Activated CD4-positive, alpha-beta memory T cell treated with anti-CD3 and anti-CD28 coated beads, Interleukin-2, amount 10 ng/mL, durations not matched to agents 7 days and 5 days (primary cell): ENCODE measurements at places on chromosomes 12 and 14. TPM values are rescaled to one million over a fixed set of nuclear protein-coding genes. Genes with fewer than 3 reads are reported as not detected.

Gene ZNF641
- total RNA-seq = 16.9 TPM

Gene GARIN6
- not detected for total RNA-seq

Gene STAC3
- total RNA-seq = 4.1 TPM

Gene OAS2
- 327 TPM for total RNA-seq

Gene SLC2A14
- total RNA-seq = 15.8 TPM

Gene LMNTD1
- not detected for total RNA-seq

- H3K4me3 ChIP-seq = no peak overlapping the region
- H3K27me3 ChIP-seq = peaks cover 1% of the 10 kb centered on the region
- no peaks in the 10 kb centered on the region for H3K36me3 ChIP-seq
- DNase-seq = peak; percentile 45
- peaks cover 1% of the 10 kb centered on the region for H3K4me1 ChIP-seq
These were observed 155.6 kb downstream of the DYRK2 start for GRCh38 chr12:67804168-67804567.

GRCh38 chr12:97375310-97375709 is 87.3 kb upstream of the RMST start:
- no peak for DNase-seq
- no peaks in the 10 kb centered on the region for H3K4me1 ChIP-seq
- no peaks in the 10 kb centered on the region for H3K36me3 ChIP-seq
- no peak overlapping the region for H3K27ac ChIP-seq
- H3K27me3 ChIP-seq = peaks cover 3% of the 10 kb centered on the region
- H3K4me3 ChIP-seq = no peak overlapping the region

- H3K4me3 ChIP-seq = no peak overlapping the region
- H3K4me1 ChIP-seq = no peaks in the 10 kb centered on the region
- no peak for DNase-seq
- H3K27me3 ChIP-seq = no peaks in the 10 kb centered on the region
- H3K36me3 ChIP-seq = peaks cover 11% of the 10 kb centered on the region
- no peak overlapping the region for H3K27ac ChIP-seq
These were observed 23.5 kb upstream of the GPRC5D start for GRCh38 chr12:12975322-12976077.

GRCh38 chr12:104177663-104178501 is 37.7 kb upstream of the TXNRD1 start:
- H3K27me3 ChIP-seq = peaks cover 10% of the 10 kb centered on the region
- DNase-seq = peak; percentile 46
- H3K4me3 ChIP-seq = no peak overlapping the region

GRCh38 chr14:74508844-74509428 is 15.4 kb downstream of the ISCA2 start:
- H3K4me3 ChIP-seq = no peak overlapping the region
- H3K4me1 ChIP-seq = peaks cover 1% of the 10 kb centered on the region
- no peak for DNase-seq
- H3K27ac ChIP-seq = no peak overlapping the region
- no peaks in the 10 kb centered on the region for H3K36me3 ChIP-seq

GRCh38 chr12:122022393-122023338 is 982 bp downstream of the BCL7A start:
- no peak overlapping the region for H3K27ac ChIP-seq
- no peaks in the 10 kb centered on the region for H3K36me3 ChIP-seq
- DNase-seq = peak; percentile 43
- peaks cover 34% of the 10 kb centered on the region for H3K27me3 ChIP-seq
- H3K4me1 ChIP-seq = peaks cover 11% of the 10 kb centered on the region

DNA sequence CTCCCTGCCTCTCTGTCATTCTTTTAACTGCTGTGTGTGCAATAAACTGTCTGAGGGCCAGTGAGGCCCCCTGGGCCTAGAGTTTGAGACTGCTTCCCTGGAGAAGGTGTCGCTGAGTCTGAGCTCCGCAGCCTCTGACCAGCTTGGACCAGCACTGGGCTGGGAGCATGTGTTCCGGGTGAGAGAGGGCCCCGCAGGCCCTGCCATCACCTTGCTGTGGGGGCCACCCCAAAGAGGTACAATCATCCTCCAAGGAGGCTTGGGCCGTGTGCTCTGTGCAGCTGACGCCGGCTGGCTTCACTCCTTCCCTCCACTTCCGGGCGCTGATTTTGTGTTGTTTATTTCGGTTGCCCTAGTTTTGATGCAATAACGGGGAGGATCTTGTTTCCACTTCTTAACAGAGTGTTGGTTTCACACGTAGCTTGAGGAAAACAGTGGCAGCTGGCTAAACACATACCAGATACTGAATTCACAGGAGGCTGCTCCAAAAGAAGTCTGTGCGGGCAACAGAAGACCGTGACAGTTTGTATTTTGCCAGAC is 121.6 kb downstream of the TMEM132C start:
- no peaks in the 10 kb centered on the region for H3K36me3 ChIP-seq
- no peak overlapping the region for H3K27ac ChIP-seq
- H3K4me3 ChIP-seq = no peak overlapping the region
- no peak for DNase-seq
- no peaks in the 10 kb centered on the region for H3K27me3 ChIP-seq

GRCh38 chr14:90785876-90786450 is 30.3 kb downstream of the TTC7B start:
- H3K4me3 ChIP-seq = no peak overlapping the region
- H3K4me1 ChIP-seq = no peaks in the 10 kb centered on the region
- H3K36me3 ChIP-seq = no peaks in the 10 kb centered on the region
- no peak for DNase-seq
- H3K27ac ChIP-seq = no peak overlapping the region
- H3K27me3 ChIP-seq = no peaks in the 10 kb centered on the region

DNA sequence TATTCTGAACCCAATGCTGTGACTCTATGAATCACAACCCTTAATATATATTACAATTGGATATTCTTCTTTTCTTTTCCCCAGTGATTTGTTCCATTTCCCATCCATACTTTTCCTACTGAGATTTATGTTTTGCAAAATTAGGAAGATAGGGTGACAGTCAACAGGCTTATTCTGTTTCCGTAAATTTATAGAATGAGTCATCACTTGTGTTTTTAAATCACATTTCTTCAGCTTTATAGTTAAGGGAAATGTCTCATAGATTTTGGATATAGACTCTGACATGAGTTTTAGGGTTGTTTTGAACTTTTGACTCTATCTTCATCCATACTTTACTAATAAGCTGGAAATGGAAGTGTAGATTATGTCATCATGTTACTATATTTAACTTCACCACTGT is 661.6 kb upstream of the FBXO33 start:
- no peaks in the 10 kb centered on the region for H3K4me1 ChIP-seq
- H3K27me3 ChIP-seq = no peaks in the 10 kb centered on the region
- no peak for DNase-seq
- H3K36me3 ChIP-seq = no peaks in the 10 kb centered on the region
- no peak overlapping the region for H3K27ac ChIP-seq
- no peak overlapping the region for H3K4me3 ChIP-seq

- peaks cover 17% of the 10 kb centered on the region for H3K27me3 ChIP-seq
- peak overlapping the region; percentile 55 for H3K4me3 ChIP-seq
- H3K36me3 ChIP-seq = no peaks in the 10 kb centered on the region
These were observed 94.7 kb upstream of the OR4E1 start for GRCh38 chr14:21768116-21768874.

GRCh38 chr14:76806446-76806845 is 6.2 kb downstream of the ANGEL1 start:
- peaks cover 12% of the 10 kb centered on the region for H3K4me1 ChIP-seq
- DNase-seq = no peak
- peaks cover 21% of the 10 kb centered on the region for H3K36me3 ChIP-seq
- no peak overlapping the region for H3K4me3 ChIP-seq

- no peak overlapping the region for H3K4me3 ChIP-seq
- no peaks in the 10 kb centered on the region for H3K4me1 ChIP-seq
- no peak for DNase-seq
- no peak overlapping the region for H3K27ac ChIP-seq
- peaks cover 14% of the 10 kb centered on the region for H3K27me3 ChIP-seq
- H3K36me3 ChIP-seq = no peaks in the 10 kb centered on the region
These were observed 35.0 kb downstream of the ADGRD1 start for GRCh38 chr12:130988751-130989150.

DNA sequence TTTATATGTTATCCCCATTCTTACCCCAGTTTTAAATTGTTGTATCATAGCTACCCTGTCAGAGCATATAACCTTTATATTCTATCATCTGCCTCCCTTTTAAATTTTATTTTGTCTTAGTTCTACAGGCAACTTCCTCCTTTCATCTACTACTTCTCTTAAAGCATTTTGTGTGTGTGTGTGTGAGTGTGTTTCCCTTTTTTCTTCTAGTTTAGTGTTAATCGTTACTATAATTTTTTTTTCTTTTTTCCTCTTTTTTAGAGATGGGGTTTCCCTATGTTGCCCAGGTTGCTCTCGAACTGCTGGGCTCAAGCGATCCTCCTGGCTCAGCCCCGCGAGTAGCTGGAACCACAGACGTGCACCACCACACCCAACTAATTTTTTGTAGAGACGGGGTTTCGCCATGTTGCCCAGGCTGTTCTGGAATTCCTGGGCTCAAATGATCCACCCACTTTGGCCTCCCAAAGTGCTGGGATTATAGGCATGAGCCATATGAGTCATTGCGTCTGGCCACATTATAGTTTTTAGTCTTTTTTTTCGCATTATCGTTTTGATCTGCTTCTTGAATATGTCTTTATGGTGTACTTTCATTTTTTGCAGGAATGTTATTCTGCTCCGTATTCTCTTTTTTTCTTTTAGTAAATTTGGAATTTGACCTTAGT is 33.1 kb upstream of the FBXO34 start:
- H3K27me3 ChIP-seq = peaks cover 25% of the 10 kb centered on the region
- peaks cover 3% of the 10 kb centered on the region for H3K4me1 ChIP-seq
- no peaks in the 10 kb centered on the region for H3K36me3 ChIP-seq
- no peak overlapping the region for H3K4me3 ChIP-seq
- no peak for DNase-seq

- peaks cover 22% of the 10 kb centered on the region for H3K27me3 ChIP-seq
- no peaks in the 10 kb centered on the region for H3K36me3 ChIP-seq
- DNase-seq = no peak
- no peak overlapping the region for H3K4me3 ChIP-seq
- H3K4me1 ChIP-seq = no peaks in the 10 kb centered on the region
These were observed 19.2 kb downstream of the PTHLH start for GRCh38 chr12:27953348-27953747.

DNA sequence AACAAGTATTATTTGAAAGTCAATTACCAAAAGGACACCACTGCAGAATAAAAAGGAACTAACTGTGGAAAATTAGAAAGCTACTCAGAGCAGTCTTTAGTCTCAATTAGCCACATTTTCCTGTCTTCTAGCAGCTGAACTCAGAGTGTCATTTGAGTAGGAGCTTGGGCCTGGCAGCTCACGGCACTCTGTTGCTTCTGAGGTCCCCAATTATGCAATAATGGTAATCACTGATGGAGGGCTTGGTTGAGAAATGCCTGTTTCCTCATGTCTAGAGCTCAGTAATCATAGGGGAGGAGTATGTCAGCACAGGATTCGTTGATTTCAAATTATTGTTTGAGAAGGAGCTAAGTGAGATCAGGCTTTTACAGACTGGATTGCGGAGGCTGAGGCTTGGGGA is 108.6 kb downstream of the VRK1 start:
- no peak for DNase-seq
- no peaks in the 10 kb centered on the region for H3K27me3 ChIP-seq
- no peaks in the 10 kb centered on the region for H3K4me1 ChIP-seq
- H3K4me3 ChIP-seq = no peak overlapping the region
- H3K36me3 ChIP-seq = peaks cover 15% of the 10 kb centered on the region
- no peak overlapping the region for H3K27ac ChIP-seq

GRCh38 chr12:50282721-50283228 is 545 bp downstream of the LIMA1 start:
- H3K4me1 ChIP-seq = peaks cover 26% of the 10 kb centered on the region
- no peak for DNase-seq
- H3K27me3 ChIP-seq = peaks cover 13% of the 10 kb centered on the region
- no peaks in the 10 kb centered on the region for H3K36me3 ChIP-seq

DNA sequence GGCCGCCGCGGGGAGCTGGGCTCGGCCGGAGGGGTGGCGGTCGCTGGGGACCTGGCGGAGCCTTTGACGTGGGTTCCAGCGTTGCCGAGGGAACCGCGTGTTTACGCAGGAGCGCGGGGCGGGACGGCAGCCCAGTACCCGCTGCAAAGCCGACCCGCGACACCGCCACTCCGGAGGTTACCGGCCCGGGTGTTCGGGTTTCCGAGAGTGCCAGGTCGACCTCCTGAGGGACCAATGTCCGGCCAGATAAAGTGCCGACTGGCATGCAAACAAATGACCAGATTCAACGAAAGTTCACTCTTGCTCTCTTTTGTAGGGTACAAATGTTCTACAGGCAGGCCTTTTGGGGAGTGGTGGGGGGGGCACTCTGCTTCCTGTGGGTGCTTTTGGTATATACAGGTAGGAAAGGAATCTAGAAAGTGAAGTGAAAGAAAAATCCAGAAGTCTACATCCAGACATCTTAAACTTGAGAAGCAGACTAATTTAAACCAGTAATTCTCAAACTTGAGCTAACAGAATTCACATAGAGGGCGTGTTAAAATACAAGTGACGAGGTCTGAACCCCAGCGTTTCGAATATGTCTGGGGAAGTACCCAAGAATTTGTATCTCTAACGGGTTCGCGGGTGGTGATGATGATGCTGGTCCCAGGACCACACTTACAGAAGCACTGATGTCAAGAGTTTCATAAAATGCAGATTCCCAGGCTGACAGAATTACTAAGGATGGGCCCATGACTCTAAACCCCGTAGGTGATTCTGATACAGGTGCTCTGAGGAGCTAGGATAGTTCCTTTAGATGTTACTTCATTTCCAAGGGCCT is at the start of gene GPR135:
Gene GPR135 (minus strand): TSS at position 65 of the 820 bp plus-strand sequence. CDS start 154 bp downstream, outside the sequence.
- H3K27me3 ChIP-seq = peaks cover 1% of the 10 kb centered on the region
- H3K27ac ChIP-seq = no peak within 1 kb of the TSS
- H3K4me1 ChIP-seq = peaks cover 12% of the 10 kb centered on the region
- H3K4me3 ChIP-seq = peak within 1 kb of the TSS; percentile 79
- no peak for DNase-seq

- H3K4me3 ChIP-seq = no peak overlapping the region
- DNase-seq = peak; percentile 70
- no peak overlapping the region for H3K27ac ChIP-seq
- no peaks in the 10 kb centered on the region for H3K36me3 ChIP-seq
These were observed 15.9 kb upstream of the HHIPL1 start for GRCh38 chr14:99628887-99629618.

GRCh38 chr12:87233671-87234070 is 795.5 kb downstream of the C12orf50 start:
- no peak overlapping the region for H3K27ac ChIP-seq
- H3K36me3 ChIP-seq = no peaks in the 10 kb centered on the region
- no peaks in the 10 kb centered on the region for H3K4me1 ChIP-seq
- no peak overlapping the region for H3K4me3 ChIP-seq
- no peak for DNase-seq

GRCh38 chr12:25591144-25591543 is 38.1 kb upstream of the LMNTD1 start:
- no peaks in the 10 kb centered on the region for H3K27me3 ChIP-seq
- peaks cover 14% of the 10 kb centered on the region for H3K4me1 ChIP-seq
- no peak for DNase-seq
- no peak overlapping the region for H3K27ac ChIP-seq

DNA sequence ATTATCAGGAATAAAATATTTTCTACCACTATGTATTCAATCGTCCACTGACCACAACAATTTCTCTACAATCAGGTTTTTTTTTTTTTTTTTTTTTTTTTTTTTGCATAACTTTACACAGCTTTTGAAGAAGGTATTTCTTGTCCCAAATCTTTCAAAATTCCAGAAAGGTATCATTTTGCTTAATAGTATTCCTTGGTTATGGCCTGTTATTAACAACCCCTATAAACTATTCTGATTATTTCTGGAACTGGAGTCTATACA is 145.3 kb downstream of the ALX1 start:
- no peaks in the 10 kb centered on the region for H3K4me1 ChIP-seq
- no peaks in the 10 kb centered on the region for H3K27me3 ChIP-seq
- no peak for DNase-seq
